ENCODE measurements at places on chromosomes 2 and 18.
A peak's percentile ranks its signal among the peaks of the same experiment; 100 is the strongest.

DNA sequence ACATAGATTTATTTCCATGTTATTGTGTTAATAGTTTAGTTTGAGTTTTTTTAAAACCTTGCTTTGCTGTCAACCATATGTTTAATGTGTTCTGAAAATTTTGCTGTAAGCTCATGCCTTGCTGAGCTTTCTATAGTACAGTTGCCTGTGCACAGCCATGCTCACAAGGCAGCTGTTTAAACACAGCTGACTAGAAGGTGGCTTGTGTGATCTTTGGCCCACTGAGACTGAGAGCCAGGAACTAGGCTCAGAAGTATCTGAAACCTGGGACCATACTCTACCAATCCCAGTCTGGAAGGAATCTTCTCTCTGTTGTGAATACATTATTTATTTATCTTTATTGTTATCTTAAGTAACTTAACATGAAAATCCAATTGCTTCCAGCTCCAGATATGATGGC is 350.5 kb downstream of the KIAA1328 start:
- no peak for DNase-seq

DNA sequence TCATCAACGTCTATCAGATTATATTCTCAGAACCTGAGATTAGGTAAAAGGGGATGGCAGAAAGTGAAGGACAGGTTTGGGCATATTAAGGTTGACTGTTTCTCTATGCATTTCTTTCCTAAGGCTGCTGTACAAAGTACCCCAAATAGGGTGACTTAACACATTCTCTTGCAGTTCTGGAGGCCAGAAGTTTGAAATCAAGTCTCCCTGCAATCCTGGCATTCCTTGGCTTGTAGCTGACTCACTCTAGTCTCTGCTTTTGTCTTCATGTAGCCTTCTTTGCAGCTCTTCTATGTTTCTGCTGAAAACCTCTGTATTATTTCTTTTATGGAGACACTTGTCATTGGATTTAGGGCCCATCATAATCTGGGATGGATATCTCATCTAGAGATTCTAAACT is 364.3 kb downstream of the PLCL1 start:
- DNase-seq = peak; percentile 13

DNA sequence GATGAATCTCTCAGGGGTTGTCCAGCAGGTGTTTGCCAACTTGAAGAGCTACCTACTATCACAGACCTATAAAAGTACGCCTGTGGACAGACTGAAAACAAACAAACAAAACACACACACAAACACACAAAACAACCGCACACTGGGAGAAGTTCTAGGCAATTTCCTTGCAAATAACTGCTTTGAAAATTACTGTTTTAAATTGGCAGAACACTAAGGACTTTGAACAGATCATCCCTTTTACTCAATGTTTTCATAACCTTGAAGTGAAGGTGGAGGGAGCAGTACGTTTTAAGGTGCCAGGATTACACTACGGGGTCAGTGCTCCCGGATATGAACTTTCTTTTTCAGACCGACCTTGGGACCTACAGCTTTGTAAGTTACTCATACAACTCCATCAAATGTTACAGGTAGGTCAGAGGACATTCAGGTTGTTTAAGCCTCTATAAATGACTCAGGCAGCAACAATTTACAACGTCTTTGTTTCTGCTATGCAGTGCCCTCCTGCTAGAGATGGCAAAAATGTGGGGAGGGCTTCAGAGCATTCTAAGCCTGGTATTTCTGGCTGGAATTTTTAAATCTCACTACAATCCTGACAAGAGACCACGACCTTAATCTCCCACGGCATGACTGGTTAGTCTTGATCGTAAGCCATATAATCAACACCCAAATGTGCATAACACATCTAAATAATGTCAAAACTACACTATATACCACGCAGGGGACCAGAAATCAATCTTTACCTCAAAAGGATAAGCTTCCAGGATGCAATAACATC is 1.4 kb upstream of the SLC20A1 start:
- DNase-seq = peak; percentile 20

DNA sequence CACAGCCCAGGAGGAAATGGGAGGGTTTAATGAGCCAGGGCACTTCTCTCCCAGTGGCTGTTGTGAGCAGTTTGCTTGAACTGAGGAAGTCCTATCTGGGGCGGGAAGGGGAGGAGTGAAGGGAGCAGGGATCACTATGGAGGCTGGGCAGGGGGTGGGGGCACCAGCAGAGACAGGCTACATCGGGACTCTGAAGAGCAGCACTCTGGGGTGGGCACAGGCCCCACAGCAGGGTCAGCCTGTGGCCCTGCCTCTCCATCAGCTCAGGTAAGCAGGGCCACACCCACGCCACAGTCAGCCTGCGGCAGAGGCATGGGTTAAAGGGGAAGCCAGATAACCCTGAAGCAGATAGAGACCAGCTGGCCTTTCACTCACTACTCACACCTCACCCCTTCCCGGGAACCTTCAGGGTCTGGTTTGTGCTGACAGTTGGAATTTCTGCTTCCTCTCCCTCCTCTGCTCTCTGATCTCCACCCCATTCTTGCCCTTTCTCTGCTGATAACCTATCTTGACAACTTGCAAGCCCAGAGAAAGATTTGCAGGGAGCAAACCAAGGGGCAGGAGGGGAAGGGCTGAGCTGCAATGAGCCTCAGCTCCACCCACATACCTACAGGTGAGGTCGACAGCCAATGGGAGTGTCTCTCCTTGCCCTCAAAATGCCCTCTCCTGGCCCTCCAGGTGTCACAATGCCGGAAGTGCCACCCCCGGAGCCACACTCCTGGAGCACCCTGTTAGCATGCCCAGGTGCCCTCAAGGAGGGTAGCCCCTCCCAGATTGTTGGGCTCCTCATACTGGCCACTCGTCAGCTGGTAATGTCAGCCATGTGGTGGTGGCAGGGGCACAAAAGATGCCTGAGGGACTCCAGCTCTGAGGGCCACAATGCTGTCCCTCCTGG is 3.7 kb downstream of the SIGLEC15 start:
- no peak for DNase-seq

DNA sequence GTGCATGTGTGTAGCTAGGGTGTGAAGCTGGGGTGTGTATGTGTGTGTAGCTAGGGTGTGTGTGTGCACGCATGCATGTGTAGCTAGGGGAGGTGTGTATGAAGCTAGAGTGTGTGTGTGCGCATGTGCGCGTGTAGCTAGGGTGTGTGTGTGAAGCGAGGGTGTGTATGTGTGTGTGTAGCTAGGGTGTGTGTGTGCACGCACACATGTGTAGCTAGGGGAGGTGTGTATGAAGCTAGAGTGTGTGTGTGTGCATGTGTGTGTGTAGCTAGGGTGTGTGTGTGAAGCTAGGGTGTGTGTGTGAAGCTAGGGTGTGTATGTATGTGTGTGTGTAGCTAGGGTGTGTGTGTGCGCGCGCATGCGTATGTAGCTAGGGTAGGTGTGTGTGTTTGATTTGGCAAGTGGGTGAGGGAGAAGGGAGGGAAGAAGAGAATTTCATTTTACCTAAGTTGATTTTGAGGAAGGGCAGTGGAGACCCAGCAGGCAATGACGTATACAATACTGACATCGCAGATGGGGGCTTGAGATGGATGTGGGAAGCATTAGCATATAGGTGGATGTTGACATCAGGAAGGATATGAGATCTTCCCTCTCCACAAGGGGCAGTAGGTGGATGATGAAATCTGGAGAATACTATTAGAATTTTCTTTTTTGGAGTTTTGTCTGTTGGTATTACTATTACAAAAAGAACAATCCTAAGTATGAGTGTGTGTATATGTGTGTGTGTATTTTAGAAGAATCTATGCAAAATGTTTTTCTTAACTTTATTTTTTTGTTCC is 70.7 kb downstream of the PRELID3A start:
- DNase-seq = no peak

DNA sequence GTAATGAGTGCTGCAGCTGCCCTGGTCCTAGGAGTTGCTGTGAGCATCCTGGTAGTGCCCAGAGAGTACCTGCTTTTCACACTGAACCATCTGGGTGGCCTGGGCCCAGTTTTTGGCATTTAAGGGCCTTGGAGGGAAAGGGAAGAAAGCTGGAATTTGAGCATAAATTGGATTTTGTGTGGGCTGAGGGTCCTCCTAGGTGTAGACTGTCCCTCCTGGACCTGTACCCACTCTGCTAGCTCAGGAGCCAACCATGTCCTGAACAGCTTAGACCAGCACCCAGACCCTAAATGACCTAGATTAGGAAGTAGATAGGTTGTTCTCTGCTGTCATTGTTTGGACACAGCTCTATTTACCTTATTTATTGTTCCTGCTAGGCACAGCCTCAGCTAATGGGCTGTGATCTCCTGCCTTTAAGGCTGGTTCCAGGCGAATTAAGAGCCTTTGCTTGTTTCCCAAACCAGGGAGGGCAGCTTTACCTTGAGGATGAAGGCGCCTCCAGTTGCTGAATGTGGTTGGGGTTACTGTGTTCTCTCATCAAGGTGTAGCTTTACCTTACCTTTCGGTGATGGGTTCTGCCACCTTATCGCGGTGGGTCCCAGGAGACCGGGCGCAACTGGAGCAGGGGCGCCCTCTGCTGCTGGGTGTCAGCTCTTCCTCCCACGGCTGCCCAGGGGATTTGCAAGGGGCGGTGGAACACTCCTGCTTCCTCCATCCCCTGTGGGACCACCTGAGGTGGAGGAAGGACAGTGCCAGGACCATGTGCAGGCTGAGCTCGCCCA is 34.4 kb downstream of the ITGA6 start:
- peak; percentile 25 for DNase-seq

DNA sequence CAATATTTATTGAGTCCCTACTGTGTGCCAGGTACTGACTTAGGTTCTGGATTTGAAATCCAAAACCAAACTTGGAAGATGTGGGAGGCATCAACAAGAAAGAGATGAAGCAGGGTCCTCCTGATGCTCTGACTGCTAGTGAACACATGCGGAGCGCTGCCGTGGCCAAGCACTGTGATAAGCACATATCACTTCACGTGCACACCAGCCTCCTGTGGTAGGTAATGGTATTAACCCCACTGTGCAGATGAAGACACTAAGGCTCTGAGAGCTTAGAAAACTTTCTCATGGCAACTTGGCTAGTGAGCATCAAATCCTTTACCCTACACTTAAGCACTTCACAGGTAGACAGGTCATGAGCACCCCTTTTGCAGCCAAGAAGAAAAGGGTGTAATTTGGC is 216.1 kb downstream of the HAUS1 start:
- no peak for DNase-seq

GRCh38 chr2:203880557-203881125 is 13.1 kb downstream of the CTLA4 start:
- no peak for DNase-seq

DNA sequence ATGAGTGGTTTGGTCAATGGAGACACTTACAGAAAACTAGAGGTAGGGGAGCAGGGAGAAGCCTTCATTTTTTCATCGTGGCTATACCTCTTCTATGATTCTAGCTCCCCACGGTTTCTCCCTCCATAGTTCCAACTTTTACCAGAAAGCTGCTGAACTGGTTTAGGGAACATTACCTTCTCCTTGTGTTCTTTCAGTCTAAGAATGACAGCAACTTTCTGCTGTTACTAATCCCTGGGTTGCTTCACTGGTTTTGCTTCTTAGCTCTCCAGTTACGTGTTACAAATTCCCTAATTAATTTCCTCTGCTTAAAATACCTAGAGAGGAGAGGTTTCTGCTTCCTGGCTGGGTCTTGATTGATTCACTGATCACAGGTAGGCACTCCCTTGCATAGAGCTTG is 499.9 kb downstream of the SLC4A3 start:
- no peak for DNase-seq

- peak; percentile 69 for DNase-seq
Measured at GRCh38 chr18:69161383-69162028, 239.2 kb upstream of the DOK6 start.

- DNase-seq = no peak
Measured at GRCh38 chr18:49788327-49788898, 24.9 kb downstream of the ACAA2 start.

DNA sequence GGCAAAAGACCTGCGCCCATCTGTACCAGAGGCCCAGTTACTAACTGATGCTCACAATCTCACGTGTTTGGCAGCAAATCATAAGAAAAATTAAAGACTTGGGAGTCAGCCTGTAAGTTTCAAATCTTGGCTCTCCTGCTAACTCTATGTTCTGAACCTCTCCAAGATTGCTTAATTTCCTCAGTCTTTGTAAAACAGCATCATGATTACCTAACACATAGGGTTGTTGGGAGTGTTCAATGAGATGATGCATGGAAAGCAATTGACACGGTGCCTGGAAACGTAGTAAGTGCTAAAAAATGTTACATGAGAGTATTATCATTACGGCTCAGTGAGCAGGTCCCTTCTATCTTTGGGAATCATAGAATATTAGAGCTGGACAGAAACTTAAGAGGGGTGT is 497.6 kb upstream of the TCF4 start:
- DNase-seq = peak; percentile 95

DNA sequence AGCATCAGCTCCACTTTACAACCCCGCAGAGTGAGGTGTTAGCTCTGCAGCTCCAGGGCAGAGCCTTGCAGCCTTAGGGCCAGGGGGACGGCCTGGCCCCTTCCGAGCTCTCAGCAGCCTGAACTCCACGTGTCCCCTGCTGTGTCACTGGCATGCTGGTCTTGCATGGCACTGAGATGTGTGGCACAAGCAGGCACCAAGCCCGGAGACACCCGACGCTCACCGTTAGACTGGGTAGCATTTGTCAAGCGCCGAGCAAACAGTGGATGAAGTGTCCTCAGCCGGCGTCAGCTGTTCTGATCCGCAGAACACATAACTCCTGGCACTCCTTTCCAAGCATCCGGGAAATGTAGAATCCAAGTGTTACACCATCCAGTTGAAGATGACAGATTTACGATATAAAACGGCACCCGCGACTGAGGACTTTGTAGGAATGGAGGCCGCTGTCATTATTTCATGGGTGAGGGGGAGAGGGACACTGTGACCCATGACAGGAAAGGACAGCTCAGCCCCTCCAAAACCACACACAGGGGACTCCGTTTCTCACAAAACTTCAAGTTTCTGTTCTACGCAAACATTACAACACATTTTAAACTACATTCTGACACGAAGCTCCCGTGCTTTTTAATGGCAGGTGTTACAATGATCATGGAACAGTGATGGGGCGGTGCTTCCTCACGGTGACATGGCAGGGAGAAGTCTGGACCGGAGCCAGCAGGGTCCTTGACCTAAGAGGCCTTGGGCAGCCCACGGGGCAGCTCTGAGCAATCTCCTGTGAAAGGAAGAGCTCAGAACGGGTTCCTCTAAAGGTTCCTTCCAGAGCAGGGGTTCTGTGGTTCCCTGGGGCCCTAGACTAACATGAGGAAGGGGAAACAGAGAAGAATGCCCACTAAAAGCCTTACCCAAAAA is 89.4 kb downstream of the HDAC4 start:
- peak; percentile 87 for DNase-seq

DNA sequence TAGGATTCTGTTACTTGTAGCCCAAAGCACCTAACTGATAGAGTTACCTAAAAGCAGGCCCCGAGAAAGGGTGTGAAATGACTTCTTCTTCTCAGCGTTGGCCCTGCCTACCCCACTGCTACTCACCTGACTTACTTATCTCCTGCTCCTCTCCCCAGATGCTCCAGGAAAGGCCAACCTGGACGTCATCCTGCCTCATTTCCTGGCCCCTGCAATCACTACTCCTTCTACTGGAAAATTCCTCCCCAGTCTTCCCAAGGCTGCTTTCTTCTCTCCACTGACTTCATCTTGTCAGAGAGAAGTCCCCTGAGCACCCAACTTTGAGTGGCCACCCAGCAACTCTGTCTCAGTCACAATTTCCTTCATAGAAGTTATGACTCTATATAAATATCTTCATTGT is 63.4 kb upstream of the KLF7 start:
- no peak for DNase-seq

GRCh38 chr2:126370201-126370600 is 285.8 kb upstream of the GYPC start:
- no peak for DNase-seq

GRCh38 chr18:79899609-79900445 is 51.6 kb downstream of the SLC66A2 start:
- DNase-seq = no peak
